H1 (cell line): ENCODE measurements at places on chromosomes 6 and 20. TPM values are rescaled to one million over a fixed set of nuclear protein-coding genes. Genes with fewer than 3 reads are reported as not detected.

DNA sequence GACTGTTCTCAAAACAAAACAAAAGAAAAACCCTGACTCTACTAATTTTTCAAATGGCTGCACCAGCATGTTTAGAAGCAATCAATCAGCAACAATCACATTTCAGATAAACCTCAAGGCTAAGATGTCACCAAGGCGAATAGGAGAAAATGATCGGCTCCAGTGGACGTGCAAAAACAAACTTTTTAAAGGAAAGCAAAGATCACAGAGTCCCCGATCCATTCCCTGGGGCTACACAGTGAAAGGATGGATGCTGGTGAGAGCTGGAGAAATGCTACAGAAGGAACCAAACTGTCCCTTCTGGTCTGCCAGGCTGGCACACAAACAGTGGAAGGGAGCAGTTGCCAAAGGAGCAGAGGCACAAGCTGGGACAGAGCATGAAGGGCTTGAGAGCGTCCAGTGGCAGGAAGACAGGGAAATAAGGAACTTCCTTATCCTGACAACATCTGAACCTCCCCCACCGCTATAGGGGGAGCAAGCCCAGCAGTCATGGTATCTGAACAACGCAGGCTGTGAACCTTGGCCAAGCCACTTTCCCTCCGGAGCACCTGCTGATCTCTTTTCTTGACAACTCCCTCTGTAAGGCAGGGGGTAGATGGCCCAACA is 73.7 kb upstream of the HIVEP1 start:
- H3K4me1 ChIP-seq: no peaks in the 10 kb centered on the region; the same call in 1 of the 2 replicates
- H3K4me3 ChIP-seq: no peak overlapping the region

- no peak overlapping the region for H3K4me3 ChIP-seq
- no peaks in the 10 kb centered on the region for H3K36me3 ChIP-seq
- no peaks in the 10 kb centered on the region for H3K4me1 ChIP-seq
- no peak overlapping the region for H3K27ac ChIP-seq
- peaks cover 1% of the 10 kb centered on the region for H3K27me3 ChIP-seq
Observed at GRCh38 chr6:110233770-110234374, 53.6 kb downstream of the CDC40 start.

DNA sequence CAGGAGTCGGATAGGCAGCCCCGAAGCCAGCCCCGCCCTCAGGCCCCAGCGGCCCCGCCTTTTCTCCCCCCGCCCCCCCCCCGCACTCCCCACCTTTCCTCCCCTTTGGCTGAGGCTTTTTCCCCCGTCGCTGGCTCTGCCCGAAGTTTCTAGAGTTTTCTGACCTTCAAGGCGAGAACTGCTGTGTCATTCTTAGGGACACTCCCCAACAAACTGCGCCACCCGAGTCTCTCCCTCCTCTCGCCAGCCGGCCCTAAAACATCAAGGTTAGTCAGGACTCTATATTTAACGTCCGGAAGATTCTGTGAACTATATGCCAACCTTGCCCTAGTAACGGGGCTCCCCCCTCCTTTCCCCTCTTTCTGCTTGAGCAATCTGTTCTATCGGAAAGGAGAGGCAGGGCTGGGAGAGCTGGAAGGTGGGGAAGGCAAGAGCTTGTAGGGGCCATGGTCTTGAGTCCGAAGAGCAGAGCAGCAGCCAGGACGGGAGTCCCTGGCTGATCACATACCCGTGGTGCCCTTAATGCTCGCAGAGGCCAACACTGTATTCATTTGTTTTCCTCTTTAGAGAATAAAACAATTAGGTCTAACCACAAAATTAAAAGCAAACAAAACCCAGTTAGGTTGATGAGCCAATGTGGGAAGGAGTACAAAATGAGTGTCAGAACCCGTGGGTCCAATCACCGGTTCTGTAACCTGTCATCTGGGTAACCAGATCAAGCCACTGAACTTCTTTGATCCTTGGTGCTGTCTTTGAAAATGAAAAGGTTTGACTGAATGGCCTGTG is 5.3 kb upstream of the HSPA1B start:
- no peaks in the 10 kb centered on the region for H3K36me3 ChIP-seq
- H3K27ac ChIP-seq: peak overlapping the region; percentile 52; the same call in 1 of the 2 replicates
- H3K4me1 ChIP-seq: peaks cover 5% of the 10 kb centered on the region; the same call in 1 of the 2 replicates
- peak overlapping the region; percentile 66 for H3K4me3 ChIP-seq
- no peak for DNase-seq

GRCh38 chr6:14559746-14560536 is 442.4 kb downstream of the CD83 start:
- no peak overlapping the region for H3K27ac ChIP-seq
- DNase-seq: no peak

- peaks cover 38% of the 10 kb centered on the region for H3K27me3 ChIP-seq
- H3K4me1 ChIP-seq: peaks cover 7% of the 10 kb centered on the region
- peaks cover 11% of the 10 kb centered on the region for H3K36me3 ChIP-seq
Observed at GRCh38 chr6:41785689-41786450, 1.6 kb upstream of the TOMM6 start.

DNA sequence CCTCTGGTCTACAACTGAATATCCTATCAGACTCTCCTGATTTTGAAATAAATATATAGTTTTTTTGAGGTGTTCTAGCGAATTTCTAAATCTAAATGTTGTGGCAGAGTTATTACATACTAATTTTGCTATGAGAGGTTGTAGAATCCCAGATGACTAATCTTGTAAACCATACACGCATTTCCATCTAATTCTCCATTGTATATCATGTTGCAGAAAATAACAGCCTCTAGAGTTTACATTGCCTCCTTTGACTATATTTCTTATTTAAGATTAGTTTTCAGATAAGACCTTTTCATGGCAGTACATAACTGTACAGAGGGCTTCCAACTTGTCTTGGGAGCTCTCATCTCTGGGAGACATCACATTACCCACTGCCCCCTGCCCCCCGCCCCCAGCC is 22.9 kb downstream of the PTPN1 start:
- no peaks in the 10 kb centered on the region for H3K4me1 ChIP-seq
- DNase-seq: no peak
- H3K27ac ChIP-seq: no peak overlapping the region
- no peak overlapping the region for H3K4me3 ChIP-seq
- H3K27me3 ChIP-seq: no peaks in the 10 kb centered on the region
- H3K36me3 ChIP-seq: no peaks in the 10 kb centered on the region

The RBM38 gene
- total RNA-seq: 57.7 and 60.1 TPM in 2 replicates

DNA sequence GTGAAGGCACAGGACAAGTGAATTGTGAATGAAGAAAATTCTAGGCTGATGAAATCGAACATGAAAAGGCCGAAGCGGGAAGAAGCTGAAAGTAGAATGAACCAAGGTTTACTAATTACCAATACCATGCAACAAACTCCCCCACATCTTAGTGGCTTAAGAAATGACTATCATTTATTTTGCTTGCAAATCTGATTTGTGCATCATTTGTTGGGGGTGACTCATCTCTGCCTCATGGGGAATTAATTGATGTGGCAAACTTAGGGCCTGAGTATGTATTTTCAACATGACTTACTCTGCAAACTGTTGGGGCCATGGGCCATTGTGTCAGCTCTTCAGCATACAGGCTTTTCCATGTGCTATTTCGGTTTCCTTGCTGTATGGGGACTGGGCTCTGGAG is 26.8 kb downstream of the PPP1R14C start:
- H3K4me1 ChIP-seq: no peaks in the 10 kb centered on the region
- no peak overlapping the region for H3K4me3 ChIP-seq
- H3K27me3 ChIP-seq: no peaks in the 10 kb centered on the region
